Activated naive CD4-positive, alpha-beta T cell treated with anti-CD3 and anti-CD28 coated beads, Interleukin-2, amount 50 U/mL, for 72 hours (primary cell): ENCODE measurements at places on chromosomes 1 and 21. TPM values are rescaled to one million over a fixed set of nuclear protein-coding genes. Genes with fewer than 3 reads are reported as not detected.

Gene VASH2
- 0.20 TPM for total RNA-seq

Gene IGSF21
- total RNA-seq, result not detected

Gene SLC25A34
- 1.9 TPM for total RNA-seq

Gene ERRFI1
- total RNA-seq, result 1.9 TPM

Gene AJAP1
- 0.21 TPM for total RNA-seq

Gene APCS
- not detected for total RNA-seq

Gene C1orf53
- total RNA-seq, result 1.9 TPM

Gene SMCP
- total RNA-seq, result not detected

Gene VTCN1
- not detected for total RNA-seq

Gene FOXO6
- not detected for total RNA-seq

GRCh38 chr21:37522641-37523295, 156.2 kb downstream of the DYRK1A start:
- no peak for DNase-seq

GRCh38 chr1:19427087-19427781, 58.1 kb downstream of the CAPZB start:
- no peak for DNase-seq

GRCh38 chr1:234538062-234538731, 59.2 kb upstream of the TARBP1 start:
- DNase-seq, result no peak

DNA sequence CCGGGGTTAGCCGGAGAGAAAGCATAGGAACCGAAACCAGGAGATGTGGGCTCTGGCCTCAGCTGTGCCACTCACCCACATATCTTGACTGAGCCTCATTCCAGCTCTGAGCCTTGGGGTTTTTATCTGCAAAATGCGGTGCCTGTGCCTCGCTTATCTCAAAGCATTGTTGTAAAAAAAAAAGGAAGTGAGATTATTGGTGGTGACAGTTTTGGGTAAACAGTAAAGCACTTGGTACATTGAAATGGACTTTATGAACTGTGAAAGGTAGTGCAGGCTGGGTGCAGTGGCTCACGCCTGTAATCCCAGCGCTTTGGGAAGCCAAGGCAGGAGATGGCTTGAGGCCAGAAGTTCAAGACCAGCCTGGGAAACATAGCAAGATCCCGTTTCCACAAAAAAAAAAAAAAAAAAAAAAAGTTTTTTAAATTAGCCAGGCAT, 3.8 kb downstream of the PTAFR start:
- DNase-seq, result no peak

DNA sequence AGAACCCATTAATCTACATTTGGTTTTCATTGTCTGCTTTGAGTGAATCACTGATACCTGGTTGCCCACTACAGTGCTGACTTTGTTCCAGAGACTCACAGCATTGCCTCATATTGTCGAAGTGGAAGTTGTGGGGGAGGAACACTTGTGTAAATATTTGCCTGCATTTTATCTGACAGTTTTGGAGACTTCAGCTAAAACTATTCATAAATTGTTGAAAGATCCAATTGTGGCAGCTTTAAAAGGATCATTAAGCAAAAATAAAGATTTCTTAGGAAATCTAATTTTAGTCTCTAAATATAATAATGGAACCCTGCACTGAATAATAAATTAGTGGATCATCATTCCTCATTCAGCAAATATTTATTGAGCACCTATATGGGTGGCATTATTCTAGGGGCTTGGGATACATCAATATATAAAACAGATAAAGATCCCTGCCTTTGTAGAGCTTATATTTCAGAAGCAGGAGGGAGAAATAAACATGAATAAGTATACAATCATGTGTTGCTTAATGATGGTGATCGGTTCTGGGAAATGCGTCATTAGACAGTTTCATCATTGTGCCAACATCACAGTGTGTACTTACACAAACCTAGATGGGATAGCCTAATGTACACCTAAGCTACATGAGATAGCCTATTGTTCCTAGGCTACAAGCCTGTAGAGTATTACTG, 73.5 kb downstream of the OSBPL9 start:
- DNase-seq, result no peak

DNA sequence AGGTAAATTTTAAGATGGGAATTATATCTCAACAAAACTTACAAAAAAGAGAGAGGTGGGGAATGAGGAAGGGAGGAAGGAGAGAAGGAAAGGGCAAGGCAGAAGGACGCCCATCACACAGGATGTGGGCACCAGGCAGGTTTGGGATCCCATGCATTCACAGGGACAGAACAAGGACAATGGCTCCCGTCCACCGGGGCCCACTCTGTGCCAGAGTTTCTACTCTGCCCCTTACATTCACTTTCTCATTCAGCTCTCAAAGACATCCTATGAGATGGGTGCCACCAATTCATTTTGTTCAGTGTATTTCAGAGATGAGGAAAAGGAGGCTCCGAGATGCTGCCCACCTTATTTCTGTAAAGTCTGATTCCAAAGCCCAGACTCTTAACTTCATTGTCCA, 7.4 kb downstream of the CLEC20A start:
- no peak for DNase-seq

GRCh38 chr21:41861255-41861654, 17.9 kb downstream of the PRDM15 start:
- DNase-seq, result no peak

GRCh38 chr1:74478979-74479378, 33.4 kb downstream of the LRRC53 start:
- DNase-seq, result no peak

DNA sequence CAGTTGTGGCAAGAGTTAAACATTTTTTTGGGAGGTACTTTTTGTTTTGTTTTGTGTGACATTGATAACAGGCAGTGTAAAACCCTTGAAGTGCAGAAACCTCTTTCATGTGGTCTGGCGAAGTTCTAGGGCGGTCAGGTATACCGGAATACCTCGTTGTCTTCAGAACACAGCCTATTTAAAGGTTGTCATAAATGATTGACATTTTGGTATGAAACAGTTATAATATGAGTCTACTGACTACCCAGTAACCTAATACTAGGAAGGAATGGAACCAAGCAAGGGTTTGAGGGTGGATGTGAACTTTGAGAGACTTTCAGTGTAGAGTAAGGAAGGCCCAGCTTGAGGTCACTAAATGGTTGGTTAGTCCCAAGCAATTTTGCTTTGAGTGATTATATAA, 40.5 kb downstream of the PATJ start:
- DNase-seq, result peak; percentile 57

DNA sequence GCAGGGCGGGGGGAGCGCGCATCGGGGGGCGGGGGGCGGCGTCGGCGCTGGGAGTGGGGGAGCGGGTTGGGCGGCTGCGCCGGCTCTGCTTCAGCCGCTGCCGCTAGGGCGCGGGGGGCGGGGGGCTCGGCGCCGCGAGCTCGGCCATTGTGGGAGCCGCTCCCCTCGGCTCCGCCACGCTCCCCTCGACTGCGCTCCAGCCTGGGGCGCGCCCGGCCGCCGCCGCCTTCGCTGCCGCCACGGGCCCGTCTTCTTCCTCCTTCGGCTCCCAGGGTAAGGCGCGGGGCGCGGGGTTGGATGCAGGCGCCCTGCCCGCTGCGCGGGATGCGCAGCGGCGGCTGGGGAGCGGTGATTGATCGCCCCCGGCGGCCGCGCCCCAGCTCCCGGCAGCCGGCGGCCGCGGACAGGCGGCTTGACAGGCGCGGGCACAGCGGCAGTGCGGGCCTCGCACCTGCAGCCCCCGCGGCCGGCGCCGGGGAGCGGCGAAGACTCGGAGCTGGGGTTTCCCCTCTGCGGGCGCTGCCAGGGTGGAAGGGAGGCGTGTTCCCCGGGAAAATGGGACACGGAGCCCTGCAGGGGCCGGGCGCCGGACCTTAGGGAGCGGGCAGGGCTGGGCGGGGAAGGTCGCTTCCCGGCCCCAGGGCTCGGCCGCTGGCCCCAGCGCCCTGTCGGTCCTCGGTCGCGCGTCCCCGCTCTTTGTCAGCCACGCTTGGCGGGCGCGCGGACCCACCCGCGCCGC, 55.3 kb downstream of the NDUFS5 start:
- no peak for DNase-seq

- no peak for DNase-seq
Measured at GRCh38 chr1:210330279-210330866, 1.7 kb downstream of the HHAT start.
